ENCODE measurements at places on chromosomes 16 and 17.

DNA sequence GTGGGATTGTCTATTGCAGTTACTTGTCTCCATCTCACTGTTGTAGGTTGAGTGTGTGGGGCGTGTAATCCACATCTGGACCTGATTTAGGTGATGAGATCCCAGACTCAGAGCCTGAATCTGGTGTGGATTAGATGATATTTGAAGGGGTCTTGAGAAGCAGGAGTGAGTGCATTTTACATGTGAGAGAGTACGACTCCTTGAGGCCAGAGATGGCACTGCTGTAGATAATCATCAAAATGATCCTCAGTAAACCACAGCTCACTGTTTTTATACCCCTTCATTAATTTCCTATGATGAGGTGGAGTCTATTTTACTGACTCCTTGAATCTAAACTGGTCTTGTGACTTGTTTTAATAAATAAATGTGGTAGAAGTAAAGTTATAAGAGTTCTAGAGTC is 732.5 kb downstream of the KCNJ2 start:
- no peak for ATAC-seq

DNA sequence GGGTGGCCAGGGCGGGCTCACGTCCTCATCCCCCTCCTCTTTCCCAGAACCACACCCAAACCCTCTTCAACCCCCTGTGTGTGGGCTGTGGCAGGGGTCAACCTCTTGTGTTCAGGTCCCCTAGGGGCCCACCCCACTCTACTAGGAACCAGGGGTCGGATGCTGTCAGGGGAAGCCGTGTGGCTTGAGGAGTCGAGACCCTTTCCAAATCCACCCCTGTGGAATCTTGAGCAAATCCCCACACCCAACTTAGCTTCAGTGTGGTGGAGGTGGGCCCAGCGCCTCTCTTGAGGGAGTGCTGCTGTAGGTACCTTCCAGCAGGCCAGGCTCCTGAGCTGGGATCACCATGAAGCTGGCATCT is 121.5 kb downstream of the MRM1 start:
- no peak for ATAC-seq

GRCh38 chr16:56351481-56351880 is 73.9 kb downstream of the AMFR start:
- no peak for ATAC-seq

GRCh38 chr17:10294180-10294579 is 78.6 kb downstream of the MYH13 start:
- no peak for ATAC-seq
